ENCODE measurements at places on chromosomes 11 and 22.
A peak's percentile ranks its signal among the peaks of the same experiment; 100 is the strongest.

- no peak for DNase-seq
Observed at GRCh38 chr22:32414191-32414590, 2.1 kb upstream of the RTCB start.

DNA sequence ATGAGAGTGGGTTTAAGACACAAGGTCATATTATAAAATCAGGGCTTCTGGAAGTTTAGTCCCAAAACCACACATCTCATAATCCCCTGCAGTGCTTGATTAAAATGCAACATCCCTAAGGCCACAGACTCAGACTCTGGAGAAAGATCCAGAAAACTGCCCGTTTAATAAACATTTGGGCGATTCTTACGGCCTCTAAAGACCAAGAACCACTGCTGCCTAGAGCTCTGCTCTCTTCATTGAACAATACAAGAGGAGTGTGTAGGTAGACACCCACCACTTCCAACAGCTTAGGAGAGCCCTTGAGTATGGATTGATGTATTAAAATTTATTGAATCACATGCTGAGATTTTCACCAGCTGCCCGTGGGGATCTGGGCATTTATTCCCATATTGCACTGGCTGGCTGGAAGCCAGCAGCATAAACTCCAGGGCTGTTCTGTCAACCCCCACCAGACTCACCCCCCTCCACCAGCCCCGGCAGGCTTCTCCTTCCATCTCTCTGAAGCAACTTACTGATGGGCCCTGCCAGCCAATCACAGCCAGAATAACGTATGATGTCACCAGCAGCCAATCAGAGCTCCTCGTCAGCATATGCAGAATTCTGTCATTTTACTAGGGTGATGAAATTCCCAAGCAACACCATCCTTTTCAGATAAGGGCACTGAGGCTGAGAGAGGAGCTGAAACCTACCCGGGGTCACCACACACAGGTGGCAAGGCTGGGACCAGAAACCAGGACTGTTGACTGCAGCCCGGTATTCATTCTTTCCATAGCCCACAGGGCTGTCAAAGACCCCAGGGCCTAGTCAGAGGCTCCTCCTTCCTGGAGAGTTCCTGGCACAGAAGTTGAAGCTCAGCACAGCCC, 749 bp upstream of the BEST1 start:
- peak; percentile 34 for DNase-seq

DNA sequence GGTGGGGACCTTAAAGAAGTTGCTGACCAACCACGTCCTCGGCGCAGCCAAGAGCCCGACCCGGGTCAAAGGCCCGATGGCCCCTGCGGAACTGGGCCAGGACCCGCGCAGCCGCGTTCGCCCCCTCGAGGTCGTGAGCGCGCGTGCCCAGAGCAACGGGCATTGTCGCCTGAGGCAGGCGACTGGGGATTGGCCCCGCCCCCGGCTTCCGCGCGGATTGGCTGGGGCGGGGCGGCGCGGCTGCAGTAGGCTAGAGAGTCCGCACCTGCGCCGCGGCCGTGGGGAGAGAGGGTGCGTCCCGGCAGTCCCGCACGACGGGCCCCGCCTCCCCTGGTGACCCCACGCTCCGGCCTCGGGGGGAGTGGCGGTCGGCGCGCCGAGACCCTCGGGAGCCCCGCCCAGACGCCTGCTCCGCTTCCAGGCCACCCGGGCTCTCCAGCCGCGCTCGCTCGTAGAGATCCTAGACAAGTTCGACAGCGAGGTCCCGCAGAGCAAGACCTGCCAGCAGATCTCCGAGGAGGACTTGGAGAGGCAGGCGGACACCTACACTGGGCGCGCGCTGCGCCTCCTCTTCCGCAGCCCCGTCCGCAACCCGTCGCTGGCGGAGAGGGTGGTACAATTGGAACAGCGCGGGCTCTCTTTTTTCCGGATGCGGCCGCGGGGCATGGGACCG, 8.3 kb upstream of the PPIL2 start:
- DNase-seq, result peak; percentile 92

DNA sequence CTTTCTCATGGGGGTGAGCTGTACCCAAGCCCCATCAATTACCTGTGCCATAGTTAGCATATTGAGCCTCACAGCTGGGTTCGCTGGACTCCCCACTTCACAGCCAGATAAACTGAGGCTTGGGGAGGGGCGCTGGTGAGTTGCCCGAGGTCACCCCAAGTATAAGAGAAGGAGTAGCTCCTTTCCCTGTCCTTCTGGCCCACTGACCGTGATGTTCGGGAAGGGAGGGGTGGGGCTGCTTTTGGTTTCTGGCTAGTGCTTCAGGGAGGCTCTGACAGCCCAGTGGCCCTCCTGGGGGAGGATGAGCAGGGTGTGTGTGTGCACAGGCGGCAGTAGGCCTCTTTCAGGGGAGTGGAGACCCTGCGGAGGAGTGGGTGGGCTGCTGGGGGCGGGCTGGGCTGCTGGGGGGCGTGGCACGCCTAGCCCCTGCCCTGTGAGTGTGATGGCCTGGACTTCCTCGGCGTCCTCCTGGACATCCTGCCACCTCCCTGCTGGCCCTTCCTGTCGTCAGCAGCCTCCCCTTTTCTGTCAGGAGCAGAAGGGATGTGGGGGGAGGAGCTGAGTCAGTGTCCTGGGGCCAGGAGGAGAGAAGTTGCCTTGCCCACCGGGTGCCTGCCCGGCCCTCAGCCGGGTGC, 50.3 kb downstream of the TRIOBP start:
- DNase-seq, result no peak

DNA sequence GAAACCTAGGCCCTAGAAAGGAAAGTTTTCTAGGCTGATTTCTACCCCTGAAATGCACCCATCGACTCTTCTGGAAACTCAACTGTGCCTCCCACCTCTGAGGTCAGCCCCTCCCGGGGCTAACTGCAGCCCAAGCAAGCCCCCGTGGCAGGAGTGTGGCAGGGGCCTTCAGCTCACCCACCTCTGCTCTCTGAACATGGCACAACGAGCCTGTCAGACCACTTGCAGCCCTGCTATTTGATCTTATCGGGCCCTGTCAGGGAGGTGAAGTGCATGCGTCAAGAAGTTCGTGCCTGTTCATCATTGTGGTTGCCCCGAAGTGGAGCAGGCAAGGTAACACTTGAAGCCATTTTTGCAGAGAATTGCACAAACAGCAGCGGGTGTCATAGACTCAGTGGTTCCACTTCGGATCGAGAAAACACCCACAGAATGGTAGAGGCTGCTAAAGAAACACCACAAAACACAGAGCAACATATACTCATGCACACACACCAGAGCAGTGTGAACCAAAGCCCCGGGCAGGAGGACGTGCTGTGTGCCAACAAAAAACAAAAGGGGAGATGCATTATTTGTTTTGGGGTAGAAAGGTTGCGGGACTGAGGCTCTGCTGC, 262.7 kb downstream of the ETS1 start:
- DNase-seq, result no peak

DNA sequence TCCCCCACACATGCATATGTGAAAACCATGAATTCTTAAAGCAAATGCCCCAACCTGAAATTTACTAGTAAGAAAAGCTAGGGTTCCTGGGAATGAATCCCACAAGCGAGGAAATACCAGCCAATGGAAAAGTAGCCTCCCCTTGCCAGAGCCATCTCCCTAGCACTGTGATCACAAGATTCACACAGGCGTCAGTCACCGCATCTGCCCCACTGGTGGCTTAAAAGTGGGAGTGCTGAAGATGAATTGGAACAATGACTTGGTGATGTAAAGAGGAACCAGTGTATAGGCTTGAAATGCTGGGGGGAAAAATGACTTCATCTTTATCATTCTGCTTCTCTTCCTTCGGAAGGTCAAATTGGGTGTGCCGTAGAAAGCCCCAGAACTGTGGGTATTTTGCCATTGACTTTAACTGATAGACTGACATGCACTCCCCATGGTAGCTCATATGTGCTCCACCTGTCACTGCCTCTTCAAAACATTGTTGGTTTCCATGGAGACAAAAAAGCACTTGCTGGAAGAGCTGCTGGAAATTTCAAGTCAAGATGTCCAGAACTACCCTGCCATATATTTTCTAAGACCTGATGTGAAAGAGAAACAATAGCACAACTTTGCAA, 19.2 kb upstream of the ASPHD2 start:
- DNase-seq, result no peak

DNA sequence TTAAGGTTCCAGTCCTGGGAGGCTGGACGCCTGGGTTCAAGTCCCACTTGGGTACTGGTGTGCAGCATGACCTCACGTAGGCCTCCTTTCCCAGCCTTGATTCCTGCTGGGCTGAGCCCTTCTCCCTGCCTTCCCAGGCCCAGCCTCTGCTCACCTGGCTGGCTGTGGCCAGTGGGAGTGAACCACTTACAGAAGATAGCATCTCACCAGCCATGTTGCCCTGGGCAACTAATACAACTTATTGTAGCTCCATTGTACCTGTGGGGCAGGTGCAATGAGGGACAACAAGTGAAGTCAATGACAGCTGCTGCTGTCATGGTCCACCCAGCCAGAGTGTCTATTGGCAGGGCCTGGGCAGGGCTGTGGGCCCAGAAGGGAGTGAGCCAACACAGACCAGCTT, 48.4 kb upstream of the MPEG1 start:
- no peak for DNase-seq

DNA sequence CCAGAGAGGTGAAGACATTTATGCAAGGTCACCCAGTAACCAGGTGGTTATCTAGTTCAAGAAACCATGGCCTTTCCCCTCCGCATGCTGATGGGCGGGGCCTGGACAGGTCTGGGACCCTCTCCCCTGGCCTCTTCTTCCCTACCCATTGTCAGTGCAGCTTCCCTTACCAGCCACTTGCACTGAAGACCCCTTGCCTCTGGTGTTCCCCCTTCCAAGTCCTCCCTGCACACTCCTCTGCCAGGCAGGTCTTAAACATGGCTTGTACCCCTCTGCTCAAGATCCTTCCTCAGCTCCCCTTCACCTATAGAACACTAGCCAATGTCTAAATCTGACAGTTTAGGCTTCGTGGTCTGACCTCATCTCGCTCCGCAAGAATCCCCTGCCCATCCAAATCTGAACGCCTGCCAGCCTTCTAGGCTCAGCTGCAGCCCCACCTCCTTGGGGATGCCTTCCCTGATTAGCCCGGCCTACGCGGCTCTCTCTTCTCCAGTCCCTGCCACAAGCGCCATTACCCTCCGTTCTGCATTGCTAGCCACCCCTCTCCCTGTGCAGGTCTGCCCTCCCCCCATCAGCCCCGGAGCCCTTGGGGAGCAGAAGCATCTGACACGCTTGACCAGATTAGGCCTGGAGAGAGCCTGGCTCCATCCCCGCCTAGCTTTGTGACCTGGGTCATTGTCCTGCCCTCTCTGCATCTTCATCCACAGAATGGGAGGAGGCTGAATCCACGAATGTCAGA, 213.8 kb downstream of the DSCAML1 start:
- no peak for DNase-seq

GRCh38 chr11:130103296-130103814, 33.7 kb downstream of the APLP2 start:
- no peak for DNase-seq

GRCh38 chr11:124493016-124493655, 47.6 kb upstream of the OR8B8 start:
- no peak for DNase-seq

DNA sequence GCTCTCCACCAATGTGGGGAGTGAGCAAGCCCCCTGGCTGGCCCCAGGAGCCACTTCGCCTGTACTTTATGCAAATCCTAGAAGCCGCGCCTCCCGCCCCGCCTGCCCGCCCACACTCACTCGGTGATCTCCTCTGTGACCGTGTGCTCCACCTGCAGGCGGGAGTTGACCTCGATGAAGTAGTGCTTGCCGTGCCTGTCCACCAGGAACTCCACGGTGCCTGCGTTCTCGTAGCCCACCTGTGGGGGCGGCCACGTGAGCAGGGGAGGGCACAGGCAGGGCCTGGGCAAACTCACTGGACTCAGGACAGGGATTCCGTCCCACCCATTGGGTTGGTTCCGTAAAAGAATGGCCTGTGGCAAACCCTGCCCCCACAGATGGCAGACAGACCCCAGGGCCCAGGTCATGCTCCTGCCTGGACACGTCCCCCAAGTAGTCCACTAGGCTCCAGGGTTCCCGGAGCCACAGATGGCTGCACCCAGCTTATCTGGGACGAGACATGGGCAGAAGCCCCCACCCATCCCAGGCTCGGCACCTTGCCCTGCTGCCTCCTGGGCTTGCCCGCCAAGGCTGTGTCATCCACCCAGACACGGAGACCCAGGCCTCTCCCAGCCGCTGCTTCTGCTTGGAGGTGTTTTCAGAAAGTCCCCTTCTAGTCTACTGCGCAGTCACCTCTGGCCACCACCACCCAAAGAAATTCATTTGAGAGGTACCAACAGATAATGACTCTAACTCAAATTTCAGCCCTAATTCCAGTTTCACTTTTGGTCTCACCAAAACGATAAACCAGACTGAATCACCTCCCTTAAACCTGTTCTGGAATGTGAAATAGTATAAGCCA, 12.1 kb downstream of the LRFN4 start:
- DNase-seq, result no peak

DNA sequence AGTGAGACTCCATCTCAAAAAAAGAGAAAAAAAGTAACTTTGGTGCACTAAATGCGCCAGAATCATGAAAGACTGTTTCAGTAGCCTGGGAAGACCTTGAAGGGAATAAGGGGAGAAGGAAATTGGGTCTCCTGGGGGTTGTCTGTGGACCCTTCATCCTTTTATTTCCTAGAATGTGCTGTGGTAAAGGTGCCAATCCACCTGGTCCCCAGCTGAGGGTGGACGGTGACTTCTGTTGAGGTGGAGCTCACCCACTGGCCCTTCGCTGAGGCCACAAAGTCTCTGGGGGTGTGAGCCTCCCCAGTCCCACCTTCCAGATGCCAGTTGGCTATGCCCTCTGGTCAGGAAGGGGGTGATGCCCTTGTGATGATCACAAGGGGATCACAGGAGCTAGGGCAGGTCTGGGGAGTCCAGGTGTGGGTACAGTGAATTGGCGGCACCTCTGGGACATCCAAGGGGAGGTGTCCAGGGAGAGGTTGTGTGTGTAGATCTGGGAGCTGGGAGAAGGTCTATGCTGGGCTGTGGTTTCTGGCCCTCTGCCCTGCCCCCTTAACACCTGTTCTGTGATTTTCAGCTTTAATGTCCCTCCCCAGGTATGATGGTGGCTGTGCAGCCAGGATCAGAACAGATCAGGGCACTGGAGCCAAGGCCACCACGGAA, 34.2 kb upstream of the LMO1 start:
- no peak for DNase-seq

GRCh38 chr11:121886005-121886734, 229.8 kb downstream of the BLID start:
- no peak for DNase-seq

GRCh38 chr11:1546536-1547466, 25.3 kb downstream of the DUSP8 start:
- no peak for DNase-seq

DNA sequence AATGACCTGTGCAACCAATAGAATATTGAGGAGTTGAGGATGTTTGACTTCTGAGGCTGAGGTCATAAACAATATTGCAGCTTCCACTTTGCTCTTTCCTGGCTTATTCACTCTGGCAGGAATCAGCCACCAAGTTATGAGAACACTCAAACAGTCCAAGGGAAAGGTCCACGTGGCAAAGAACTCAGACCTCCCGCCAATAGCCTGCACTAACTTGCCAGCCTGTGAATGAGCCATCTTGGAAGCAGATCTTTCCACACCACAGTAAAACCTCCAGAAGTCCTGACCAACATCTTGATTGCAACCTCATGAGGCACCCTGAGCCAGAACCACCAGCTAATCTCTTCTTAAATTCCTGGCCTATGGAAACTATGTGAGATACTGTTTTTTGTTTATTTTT, 22.7 kb upstream of the PICALM start:
- DNase-seq, result no peak

GRCh38 chr22:30334646-30335045, 7.9 kb upstream of the TBC1D10A start:
- DNase-seq, result no peak

GRCh38 chr22:40525250-40525884, 111.2 kb downstream of the MRTFA start:
- DNase-seq, result peak; percentile 71

Data from H1 (cell line).